ENCODE measurements at places on chromosomes 3 and 15.

DNA sequence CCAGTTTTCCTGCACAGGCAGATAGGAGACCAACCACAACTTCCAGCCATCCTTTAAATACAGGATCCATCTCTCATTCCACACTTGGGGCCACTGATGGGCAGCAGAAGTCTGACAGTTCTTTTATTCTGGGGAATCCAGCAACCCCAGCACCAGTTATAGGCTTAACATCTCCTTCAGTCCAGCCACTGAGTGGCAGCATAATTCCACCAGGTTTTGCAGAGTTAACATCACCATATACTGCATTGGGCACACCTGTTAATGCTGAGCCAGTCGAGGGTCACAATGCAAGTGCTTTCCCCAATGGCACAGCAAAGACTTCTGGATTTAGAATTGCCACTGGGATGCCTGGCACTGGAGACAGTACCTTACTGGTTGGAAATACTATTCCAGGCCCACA is 2.9 kb downstream of the NPAP1 start:
- DNase-seq = no peak

DNA sequence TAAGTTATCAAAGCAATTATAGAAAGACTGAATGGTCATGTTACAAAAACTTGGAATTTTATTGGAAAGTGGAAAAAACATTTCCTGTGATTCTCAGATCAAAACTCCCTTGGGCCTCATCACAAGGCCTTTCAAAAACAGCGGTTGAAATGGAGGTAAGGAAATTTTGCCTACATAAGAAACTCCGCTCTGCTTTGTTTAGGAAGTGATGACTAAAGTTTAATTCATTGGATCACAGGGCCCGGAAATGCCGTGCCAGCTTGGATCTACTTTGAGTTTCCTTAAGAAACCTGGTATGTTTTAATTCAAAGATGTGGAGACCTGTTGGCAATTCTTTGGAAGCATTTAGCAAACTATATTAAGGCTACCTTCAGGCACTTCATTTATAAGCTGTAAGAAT is 143.9 kb upstream of the MME start:
- DNase-seq = no peak

- no peak for DNase-seq
Observed at GRCh38 chr3:187288131-187288854, 3.2 kb downstream of the MASP1 start.

- no peak for DNase-seq
Observed at GRCh38 chr15:69224383-69224782, 63.9 kb downstream of the GLCE start.

GRCh38 chr3:197564097-197564843 is 8.5 kb upstream of the BDH1 start:
- DNase-seq = no peak

GRCh38 chr3:2950159-2950558 is 160.0 kb downstream of the IL5RA start:
- DNase-seq = no peak

GRCh38 chr3:50211930-50212329 is 6.9 kb downstream of the SLC38A3 start:
- DNase-seq = no peak

DNA sequence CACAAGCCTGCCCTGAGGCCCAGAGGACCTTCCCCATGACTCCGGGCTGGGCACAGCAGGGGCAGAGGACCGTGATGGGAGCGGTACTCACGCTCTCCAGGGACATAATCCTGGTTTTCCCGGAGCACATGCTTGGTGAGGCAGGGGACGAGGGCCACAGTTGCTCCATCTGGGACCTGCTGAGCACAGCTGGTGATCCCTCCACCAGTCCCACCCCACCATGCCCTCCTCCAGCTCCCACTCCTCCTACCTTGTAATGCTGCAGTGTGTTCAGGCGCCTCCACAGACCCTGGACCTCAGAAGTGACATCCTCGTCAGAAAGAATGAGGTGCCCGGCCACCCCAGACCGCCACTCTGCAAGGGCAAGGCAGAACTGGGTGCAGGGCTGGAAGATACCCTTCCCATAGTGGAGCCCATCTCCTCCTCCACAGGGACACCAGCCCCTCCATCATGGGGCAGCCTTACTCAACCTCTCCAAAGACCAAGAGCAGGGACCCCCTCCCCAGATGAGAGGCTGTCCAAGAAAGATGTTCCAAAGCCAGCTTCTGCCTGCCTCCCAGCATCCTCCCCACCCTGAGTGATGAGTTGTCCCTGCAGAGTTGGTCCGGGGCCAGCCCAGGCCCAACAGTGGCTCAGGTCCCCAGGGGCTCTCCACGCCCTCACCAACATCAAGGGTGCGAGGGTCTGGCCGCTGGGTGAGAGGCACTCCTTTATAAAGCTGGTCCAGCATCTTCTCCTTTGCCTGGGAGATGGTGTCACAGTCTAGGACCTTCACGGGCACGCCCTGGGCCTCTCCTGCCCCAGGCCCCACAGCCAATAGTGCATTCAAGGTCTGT is 19.5 kb downstream of the PLXNB1 start:
- no peak for DNase-seq

DNA sequence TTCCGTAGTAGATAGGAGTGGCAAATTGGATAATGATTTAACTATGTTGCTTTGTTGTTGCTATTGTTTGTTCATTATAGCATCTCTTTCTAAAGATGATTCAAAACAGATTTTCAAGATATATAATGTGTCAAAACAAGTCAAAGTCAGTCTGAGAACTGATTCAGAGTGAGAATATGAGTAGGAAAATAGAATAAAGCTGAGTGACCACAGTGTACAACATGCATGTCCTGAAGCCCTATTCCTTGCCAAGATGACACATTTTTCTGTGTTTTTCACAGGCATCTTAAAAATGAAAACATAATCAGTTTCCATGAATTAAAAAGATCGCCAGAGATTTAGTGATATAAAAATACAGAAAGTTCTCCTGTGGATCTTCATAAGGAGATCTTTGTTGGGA is 57.0 kb upstream of the THRB start:
- no peak for DNase-seq

Measured in HS-27A (cell line).